ENCODE measurements at places on chromosomes 4 and X. TPM values are rescaled to one million over a fixed set of nuclear protein-coding genes. Genes with fewer than 3 reads are reported as not detected.

The ADH1B gene
- total RNA-seq = 367 TPM

DNA sequence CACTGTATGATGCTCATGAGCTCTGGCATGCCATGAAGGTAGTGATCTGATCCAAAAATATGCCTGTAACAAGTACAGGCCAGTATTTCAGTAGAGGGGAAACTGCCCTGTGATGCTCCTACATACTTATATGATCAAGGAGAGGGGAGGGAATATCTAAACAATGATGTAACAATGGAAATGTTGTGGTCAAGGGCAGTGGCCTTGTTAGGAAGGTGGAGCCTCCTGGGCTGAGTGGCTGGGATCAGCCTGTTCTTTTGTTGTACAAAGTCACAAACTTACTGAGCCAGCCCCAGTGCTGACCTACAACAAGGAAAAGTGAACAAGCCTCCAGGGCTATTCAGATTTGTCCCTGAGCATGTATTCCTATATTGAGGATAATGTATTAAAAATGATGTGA is 70.3 kb downstream of the ANXA10 start:
- no peaks in the 10 kb centered on the region for H3K4me1 ChIP-seq
- no peak overlapping the region for H3K27ac ChIP-seq
- H3K36me3 ChIP-seq = no peaks in the 10 kb centered on the region

The BRS3 gene
- total RNA-seq = not detected

DNA sequence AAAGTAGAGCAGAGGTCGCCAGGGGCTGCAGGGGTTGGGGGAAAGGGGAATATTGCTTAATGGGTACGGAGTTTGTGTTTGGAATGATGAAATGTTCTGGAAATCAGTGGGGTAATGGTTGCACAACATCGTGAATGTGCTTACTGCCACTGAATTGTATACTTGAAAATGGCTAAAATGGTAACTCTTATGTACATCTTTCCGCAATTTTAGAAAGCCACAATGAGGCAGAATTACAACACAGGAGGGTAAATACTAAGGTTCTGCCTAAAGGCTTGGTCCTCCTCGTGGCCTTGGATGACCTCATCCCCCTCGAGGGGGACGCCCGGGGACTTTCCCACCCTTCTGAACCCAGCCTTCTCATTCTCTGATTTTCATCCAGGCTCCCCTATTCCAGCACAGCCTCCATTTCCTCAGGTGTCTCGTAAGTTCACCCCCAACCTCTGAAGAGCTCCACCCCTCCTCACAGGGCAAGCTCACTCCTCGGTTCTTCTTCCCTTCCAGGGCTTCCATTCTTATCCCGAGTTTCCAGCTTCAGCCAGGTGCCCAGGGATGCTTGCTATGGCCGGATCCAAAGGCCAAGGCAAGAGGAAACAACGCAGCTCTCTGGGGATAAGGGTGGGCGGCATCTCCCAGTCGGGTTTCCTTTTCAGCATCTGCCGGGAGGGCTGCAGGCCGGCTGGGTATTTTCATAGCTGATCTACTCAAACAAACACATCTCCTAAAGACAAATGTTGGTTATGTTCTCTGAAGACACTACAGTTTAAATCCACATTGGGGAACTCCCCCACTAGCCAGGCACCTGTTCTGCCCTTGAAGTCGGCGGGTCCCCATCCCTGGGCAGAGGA is 71.3 kb upstream of the ACSL1 start:
- H3K36me3 ChIP-seq = no peaks in the 10 kb centered on the region
- H3K27ac ChIP-seq = no peak overlapping the region
- H3K4me1 ChIP-seq = no peaks in the 10 kb centered on the region
- no peak overlapping the region for H3K4me3 ChIP-seq
- H3K27me3 ChIP-seq = no peaks in the 10 kb centered on the region

The CXCL11 gene
- not detected for total RNA-seq

- DNase-seq = no peak
- H3K4me3 ChIP-seq = no peak overlapping the region
- no peak overlapping the region for H3K27ac ChIP-seq
- H3K27me3 ChIP-seq = no peaks in the 10 kb centered on the region
Observed at GRCh38 chrX:97907791-97908190, 1024.1 kb downstream of the RPA4 start.
